ENCODE measurements at places on chromosomes 12 and 14.

- DNase-seq = no peak
Observed at GRCh38 chr12:33223956-33224355, 215.7 kb downstream of the SYT10 start.

DNA sequence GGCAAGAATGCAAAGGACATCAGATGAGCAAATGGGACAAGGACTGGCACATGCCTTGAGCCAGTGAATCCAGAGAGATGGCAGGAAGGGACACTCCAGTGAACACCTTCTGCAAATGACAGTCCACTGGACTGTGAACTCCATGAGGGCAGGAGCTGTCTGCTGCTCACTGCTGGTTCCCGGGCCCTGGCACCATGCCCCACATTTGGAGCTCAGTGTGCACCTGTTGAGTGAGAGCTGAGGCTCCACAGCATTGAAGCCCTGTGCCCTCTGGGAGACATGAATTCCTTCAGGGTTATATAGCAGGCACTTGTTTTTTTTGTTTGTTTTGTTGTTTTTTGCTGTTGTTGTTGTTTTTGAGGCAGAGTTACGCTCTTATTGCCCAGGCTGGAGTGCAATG is 13.1 kb downstream of the PRIMA1 start:
- no peak for DNase-seq

DNA sequence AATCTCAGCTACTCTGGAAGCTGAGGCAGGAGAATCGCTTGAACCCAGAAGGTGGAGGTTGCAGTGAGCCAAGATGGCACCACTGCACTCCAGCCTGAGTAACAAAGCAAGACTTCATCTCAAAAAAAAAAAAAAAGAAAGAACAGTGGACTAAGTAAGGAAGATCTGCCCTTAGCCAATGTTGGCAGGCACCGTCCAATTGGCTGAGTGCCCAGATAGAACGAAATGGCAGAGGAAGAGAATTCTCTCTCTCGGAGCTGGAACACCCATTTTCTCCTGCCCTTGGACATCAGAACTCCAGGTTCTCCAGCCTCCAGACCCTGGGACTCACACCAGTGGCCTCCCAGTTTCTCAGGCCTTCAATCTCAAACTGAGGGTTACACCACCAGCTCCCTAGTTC is 49.9 kb downstream of the ESR2 start:
- DNase-seq = no peak

DNA sequence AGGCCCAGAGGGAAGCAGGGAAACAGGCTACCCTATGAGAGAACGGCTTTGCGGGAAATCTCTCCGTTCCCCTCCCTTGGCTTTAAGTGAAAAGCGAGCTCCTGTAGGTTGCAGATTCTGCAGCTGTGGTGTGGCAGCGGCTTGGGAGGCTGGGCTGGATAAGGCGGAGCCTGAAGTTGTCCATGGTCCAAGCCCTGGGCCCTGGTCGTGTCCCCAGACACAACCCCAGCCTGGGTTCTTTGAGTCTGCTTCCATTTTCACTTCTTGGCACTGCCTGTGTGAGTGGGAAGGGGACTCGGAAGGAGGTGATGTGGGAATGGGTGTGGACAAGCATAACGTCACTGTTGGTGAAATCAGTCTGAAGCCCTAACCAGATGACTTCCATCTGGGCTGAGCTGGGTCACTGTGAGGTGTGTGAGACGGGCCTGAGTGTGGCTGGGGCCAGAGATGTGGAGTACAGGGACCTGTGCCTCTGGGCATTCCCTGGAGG is 43.0 kb upstream of the CTDSP2 start:
- DNase-seq = peak; percentile 92

DNA sequence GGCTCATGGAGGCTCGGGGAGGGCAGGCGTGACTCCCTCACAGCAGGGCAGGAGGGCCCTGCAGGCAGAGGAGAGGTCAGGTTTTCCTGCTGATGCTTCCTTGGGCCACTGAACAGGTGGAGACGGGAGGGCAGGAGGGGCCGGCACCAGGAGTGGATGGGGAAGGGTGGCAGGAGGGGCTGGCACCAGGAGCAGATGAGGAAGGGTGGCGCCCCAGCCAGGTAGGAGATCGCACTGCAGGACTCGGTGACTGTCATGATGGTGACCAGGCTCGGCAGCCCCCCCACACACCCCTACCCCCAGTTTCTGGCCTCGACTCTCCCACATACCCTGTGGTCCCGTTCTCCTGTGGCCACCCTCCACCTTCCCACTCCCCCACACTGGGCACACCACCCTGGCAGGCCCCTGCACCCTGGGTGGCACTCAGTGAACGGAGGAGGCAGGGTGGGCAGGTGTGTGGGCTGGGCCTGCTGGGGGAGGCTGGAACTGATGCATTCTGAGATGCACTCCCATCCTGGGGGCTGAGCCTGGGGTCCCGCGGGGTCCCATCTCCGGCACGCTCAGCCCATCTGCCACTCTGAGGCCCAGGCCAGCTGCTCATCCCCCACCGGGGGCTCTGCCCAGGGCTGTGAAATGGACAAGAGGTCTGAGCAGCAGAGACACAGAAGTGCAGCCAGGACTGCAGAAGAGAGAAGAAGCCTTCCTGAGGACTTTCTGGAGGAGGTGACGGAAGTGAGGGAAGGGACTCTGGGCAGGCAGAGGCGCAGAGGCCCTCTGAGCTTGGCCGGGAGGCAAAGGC is 2.8 kb downstream of the NUDT14 start:
- no peak for DNase-seq

DNA sequence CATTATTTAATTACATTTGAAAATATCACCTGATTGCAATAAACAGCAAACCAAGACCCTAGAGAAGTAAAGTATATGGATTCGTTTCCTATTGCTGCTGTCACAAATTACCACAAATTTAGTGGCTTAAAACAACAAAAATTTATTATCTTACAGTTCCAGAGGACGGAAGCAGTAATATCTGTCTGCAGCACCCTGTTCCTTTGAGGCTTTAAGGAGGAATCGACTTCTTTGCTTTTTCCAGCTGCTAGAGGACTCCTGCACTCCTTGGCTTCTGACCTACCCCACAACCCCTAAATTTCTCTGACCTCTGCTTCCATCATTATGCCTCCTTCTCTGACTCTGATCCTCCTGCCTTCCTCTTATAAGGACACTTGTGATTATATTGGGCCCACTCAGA is 23.8 kb upstream of the PPM1A start:
- no peak for DNase-seq

DNA sequence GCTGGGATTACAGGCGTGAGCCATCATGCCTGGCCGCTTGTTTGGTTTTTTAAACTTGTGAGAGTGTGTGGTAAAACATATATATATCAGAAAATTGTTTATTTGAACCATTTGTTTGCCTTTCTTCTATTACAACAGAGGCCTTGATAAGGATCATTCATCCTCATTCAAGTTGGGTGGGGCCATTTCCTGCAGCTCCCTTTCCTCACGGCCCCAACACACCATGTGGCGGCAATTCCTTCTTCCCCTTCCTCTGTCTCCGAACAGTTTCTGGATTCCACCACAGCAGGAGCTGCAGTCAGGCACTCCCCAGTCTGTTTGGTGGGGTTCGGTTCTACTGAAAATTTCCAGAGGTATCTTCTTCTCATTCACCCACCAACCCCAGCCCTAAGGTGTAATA is 42.0 kb upstream of the RASSF3 start:
- no peak for DNase-seq

DNA sequence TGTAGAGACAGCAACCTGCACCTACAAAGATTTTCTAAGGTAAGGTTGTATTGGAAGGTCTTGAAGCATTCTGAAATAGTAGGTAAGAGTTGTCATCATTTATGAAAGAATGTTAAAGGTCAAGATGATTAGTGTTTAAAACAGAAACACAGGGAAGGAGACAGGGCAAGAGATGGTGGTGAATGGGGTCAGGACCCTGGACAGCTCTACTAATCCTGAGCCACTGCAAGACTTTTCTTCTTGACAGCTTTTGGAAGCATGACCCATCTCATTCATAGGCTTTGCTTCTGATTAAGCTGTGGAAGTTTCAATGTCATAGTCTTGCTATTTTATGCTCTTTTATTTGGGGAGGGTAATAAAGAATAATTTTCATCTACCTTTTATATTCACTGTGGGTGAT is 75.5 kb upstream of the CAND1 start:
- peak; percentile 2 for DNase-seq

DNA sequence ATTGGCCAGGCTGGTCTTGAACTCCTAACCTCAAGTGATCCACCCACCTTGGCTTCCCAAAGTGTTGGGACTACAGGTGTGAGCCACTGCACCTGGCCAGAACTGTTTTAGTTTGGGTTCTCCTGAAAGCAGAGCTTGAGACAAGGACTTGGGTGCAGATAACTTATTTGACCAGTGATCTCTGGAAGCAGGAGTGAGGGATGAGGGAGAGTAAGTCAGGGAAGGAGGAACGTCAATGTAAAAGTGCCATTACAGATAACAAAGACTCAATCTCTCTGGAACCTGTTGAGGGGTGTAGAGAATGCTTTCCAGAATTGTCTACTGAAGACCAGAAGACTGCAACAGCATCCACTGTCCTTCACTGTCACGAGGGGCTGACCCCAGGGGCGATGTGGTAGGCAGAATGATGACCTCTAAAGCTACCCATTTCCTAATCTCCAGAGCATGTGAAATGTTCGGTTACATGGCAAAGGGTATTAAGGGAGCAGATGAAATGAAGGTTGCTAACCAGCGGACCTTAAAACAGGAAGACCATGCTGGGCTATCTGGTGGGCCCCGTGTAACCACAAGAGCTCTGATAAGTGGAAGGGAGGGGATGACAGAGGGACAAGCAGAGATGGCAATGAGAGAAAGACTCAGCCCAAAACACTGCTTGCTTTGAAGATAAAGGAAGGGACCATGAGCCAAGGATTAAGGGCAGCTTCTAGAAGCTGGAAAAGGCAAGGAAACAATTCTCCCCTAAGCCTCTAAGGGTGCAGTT is 207.8 kb downstream of the RBM19 start:
- no peak for DNase-seq

GRCh38 chr12:94277426-94278000 is 129.1 kb downstream of the PLXNC1 start:
- DNase-seq = no peak

- no peak for DNase-seq
Observed at GRCh38 chr12:52178984-52179383, 12.8 kb downstream of the KRT80 start.

GRCh38 chr12:94100211-94100627 is 48.2 kb upstream of the PLXNC1 start:
- no peak for DNase-seq

DNA sequence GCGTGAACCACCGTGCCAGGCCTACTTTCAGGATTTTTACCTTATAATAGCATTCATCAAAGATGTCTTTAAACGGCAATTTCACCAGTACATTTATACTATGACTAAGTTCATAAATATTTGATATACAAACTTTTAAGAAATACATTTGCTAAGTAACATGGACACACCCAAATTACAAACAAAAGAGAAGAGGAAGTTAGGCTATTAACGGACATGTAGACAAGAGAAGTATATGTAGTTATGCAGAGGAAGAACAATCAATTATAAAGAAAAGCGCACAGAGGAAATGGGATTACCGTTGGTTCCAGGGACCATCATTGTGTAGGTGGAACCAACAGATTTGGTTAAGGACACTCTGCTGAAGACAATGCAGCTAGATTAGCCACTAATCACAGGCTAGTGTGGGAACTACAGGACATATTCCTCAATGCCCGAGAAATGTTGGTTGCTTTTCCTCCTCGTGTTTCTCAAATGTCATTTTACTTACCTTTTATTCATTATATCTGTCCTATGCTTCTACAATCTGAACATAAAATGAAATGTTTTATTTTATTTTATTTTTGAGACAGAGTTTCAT is 24.0 kb upstream of the PKP2 start:
- no peak for DNase-seq

GRCh38 chr12:43255522-43256111 is 296.4 kb downstream of the ADAMTS20 start:
- no peak for DNase-seq

GRCh38 chr14:67722293-67722692 is 20.6 kb downstream of the RDH12 start:
- DNase-seq = no peak

DNA sequence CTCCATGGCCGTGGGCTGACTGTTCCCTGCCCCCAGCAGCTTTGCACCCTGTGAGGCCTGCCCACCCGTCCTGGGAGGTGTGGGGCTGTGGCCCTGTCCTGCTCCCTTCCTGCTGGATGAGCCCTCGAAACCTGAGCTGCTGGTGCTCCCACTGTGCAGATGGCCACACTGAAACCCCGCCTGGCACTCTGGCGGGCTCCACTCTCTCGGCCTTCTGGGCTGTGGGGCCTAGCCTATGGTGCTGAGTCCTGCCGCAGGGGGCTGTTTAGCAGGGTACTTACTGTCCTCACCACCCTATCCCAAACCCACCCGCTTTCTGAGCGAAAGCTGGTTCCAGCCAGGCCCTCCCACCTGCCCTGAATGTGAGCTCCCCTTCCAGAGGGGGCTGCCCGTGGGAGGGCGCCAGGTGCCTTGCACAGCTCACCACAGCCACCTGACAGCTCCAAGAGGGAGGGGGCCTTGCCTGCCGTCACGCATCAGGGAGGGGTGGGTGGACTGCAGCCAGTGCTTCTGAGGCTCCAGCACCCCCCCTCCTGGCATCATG is 7.3 kb downstream of the SLC25A47 start:
- DNase-seq = no peak

DNA sequence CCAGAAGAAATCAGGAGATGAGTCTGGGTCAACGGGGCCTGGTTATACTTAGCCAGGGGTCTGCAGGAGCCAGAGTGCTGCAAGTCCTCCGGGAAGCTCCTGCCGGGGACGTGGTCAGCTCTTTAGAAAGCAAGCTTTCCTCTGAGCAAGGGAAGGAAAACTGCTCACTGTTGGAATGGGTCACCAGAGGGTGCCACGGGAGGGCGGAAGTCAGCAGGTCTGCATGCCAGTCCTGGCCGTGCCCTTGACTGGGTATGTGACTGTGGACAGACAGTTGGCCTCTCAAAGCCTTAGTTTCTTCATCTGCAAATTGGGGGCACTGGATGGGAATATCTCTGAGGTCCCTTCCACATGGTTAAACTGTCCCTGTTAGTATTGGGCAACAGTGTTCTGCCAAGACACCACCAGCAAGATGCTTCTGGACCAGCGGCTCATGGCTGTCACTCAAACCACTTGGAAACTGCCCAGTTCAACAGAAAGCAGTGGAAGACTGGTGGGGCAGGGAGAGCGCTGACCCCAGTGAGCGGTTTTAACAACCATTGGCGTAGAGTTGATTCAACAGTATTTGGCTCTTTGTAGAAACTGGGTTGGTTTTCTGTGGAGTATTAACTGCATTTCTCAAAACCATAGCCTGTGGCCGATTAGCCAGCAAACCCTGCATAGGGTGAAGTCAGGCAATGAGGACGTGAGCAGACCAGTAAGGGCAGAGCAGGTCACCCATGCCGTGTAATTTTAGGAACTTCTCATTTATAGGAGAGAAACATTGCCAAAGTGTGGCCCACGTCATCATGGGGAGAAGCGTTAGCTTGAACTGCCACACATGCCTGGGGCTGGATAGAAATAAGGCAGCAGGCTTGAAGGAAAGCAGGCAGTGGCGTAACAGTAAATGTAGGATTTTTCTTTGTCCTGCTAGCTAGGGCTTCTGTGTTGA is 163.9 kb upstream of the PRMT8 start:
- no peak for DNase-seq

Measured in HFF-Myc (cell line).